Central memory CD4-positive, alpha-beta T cell (primary cell): ENCODE measurements at places on chromosomes 4 and X.

- DNase-seq = no peak
Measured at GRCh38 chr4:36320117-36320896, 38.9 kb downstream of the DTHD1 start.

DNA sequence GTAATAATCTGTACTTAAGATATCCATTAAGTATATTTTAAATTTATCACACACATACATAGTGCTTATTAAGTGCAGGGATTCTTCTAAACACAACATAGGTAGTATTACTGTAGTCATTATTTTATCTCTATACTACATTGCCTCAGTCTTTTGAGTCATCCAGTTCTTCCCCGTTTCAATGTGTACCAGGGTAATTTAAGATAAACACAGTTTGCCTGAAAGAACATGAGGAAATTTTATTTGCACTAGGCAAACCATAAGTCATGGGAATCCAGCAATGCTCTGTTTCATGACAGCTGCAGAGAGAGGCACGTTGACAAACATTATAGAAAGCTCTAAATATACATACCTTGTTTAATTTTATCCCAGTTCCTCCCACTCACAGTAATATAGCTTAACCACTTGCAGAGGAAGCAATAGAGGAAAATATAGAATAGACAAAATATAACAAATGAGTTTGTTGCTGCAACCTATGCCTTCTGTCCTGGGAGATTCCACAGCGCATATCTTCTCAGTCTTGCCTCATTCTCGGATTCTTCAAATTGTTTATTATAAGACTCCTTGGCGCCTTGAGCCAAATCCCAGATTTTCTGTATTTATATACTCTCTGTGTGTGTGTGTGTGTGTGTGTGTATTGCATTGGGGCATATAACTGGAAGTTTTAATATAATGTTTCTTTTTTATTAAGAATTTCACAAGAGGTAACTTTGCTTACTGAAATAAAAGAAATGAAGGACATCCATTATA, 258.6 kb downstream of the FAM133A start:
- no peak for DNase-seq

DNA sequence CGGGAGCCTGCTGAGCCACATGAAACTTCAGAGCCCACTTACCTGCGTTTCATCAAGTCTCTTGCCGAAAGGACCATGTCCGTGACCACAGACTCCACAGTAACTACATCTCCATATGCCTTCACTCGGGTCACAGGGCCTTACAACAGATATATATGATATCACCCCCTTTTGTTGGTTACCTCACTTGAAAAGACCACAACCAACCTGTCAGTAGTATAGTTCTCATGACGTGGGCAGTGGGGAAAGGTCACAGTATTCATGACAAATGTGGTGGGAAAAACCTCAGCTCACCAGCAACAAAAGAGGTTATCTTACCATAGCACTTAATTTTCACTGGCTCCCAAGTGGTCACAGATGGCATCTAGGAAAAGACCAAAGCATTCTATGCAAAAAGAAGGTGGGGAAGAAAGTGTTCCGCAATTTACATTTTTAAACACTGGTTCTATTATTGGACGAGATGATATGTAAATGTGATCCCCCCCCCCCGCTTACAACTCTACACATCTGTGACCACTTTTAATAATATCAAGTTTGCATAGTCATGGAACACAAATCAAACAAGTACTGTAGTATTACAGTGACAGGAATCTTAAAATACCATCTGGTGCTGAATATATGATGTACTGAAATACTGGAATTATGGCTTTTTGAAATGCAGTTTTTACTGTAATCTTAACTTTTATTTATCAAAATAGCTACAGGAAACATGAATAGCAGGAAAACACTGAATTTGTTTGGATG, 129.9 kb downstream of the TET2 start:
- no peak for DNase-seq

DNA sequence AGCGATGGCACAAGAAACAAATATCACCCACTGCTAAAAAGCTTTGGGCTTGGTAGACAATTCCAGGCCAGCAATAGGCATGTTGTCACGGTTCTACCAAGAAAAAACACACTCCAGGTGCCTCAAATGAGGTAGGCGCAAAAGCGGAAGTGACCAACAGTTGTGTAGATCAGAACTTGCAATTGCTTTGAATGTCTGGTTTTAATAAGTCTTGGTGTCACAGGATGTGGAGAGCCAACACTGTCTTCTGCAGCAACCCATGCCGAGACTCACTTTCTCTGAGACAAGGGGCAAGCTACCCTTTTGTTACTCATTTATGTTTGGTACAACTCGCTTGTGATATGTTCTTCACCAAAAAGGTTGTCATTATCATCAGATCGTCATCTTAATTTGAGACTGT, 188.8 kb downstream of the HS6ST2 start:
- no peak for DNase-seq

- DNase-seq = no peak
Measured at GRCh38 chrX:37776283-37776986, 3.4 kb upstream of the CYBB start.

- DNase-seq = no peak
Measured at GRCh38 chr4:102497986-102498385, 3.2 kb upstream of the NFKB1 start.

- no peak for DNase-seq
Measured at GRCh38 chr4:184805462-184806228, 20.1 kb downstream of the ACSL1 start.

GRCh38 chr4:172986114-172986513, 182.5 kb upstream of the GALNT7 start:
- no peak for DNase-seq

DNA sequence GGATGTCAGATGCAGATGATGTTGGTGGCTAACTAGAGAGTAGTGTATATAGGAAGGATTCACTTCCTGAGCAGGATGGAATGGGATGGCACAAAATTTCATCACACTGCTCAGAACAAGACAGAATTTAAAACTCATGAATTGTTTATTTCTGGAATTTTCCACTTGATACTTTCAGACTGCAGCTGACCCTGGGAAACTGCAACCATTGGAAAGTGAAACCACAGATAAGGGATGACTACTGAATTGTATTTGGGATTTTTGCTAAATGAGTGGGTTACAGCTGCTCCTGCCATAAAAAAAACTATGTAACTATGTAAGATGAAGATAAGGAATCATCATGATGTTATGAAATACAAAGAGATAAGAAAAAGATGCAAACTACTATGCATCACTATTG, 51.4 kb downstream of the NPY5R start:
- DNase-seq = no peak

DNA sequence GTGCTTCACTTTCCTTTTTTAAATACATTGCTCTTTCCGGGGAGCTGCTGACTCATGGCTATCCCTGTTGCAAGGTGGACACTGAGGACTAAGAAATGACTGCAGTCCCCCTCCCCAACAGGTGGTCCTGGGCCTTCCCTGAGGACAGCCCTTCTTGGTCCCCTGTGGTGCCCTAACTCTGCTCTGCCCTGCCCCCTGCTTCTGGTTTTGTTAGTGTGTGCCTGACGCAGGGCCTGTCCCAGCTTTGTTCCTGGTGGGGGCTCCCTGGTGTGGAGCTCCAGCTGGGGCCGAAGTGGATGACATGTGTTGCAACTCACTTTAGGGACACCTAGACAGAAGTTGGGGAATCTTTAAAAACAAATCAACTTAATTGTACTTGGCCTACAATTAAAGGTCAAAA, 81.9 kb downstream of the TMEM144 start:
- DNase-seq = no peak

DNA sequence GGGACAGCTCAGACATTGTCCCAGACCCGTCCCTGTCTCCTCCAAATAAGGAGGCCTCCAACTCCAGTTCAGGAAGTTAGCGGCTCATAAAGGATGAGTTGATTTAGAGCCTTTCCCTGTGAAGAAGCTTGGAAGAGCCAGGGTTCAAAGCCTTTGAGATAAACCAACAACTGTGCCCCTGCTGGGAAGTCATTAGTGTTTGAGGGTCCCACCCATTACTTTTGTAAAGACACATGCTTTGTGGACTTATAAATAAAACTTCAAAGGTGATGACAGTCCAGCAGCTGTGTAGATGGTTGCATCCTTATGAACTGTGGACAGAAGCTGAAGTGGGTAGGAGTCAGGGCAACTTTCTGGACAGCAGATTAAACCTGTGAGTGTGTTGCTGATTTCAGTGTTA, 86.0 kb upstream of the PGRMC2 start:
- DNase-seq = no peak

DNA sequence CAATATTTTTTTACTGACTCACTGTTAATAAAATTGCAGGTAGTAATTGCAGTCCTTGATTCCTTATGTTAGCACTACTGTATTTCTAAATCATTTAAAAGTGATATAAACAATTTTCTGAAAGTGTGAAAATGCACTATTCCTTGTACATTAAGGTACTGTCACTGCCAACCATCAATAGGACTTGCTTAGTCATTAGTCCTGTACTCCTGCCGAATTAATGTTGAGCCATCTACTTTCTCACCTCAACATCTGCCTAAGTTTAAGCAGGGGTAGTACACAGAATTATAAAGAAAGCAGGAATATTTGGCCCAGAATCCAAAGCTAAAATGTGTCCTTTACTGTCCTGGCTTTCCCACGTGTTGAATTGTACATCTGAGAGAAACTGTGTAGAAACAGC, 87.0 kb upstream of the TRPC3 start:
- no peak for DNase-seq

- DNase-seq = no peak
Measured at GRCh38 chr4:48877827-48878535, 28.6 kb downstream of the OCIAD2 start.

GRCh38 chr4:37989398-37990260, 29.4 kb downstream of the PTTG2 start:
- DNase-seq = no peak

DNA sequence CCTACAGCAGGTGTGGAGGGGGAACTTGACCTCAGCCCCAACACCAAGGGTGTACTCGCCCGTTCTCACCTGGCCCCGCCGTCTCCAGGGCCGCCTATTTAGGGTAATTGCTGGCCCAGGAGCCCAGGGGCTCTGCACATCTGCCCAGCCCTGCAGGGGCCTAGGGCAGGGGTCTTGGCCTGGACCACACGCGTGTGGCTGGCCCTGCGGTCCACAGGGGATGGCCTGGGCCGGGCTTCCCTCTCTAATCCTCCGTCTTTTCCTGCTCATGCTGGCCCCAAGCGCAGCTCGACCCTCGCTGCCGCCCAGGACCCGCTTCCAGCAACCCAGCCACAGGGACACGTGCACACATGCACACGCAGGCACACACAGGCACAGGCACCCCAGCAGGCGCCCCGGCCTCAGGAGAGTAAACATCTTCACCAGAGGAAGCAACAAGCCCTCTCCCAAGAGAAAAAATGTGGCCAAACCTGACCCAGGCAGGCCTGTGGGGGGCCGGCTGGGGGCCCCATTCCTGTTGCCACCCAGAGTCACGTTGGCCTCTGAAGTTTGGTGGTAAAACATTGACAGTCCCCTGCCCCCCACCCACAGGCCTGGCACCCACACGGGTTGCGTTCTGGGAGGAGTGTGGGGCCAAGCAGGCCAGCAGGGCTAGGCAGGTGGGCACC, 24.6 kb upstream of the FGFR3 start:
- DNase-seq = no peak

DNA sequence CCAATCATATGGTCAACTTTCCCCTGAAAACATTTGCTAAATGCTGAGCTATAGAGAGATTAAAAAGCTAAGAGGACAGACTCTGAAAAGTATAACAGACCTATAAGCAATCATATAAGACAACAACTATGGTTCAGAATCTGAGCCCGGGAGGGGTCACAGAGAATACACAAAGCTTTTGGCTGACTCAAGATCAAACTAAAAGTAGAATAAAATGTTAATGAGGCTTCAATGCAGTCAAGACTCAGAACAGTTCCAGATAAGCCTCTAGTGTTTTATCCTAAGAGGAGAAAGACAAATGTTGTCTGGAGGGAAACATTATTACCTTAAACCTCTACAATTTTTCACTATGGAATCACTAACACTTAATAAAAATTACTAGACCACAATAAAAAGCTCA, 175.4 kb upstream of the VEGFC start:
- no peak for DNase-seq

GRCh38 chrX:154436983-154437752, at the start of gene GDI1:
Gene GDI1, plus strand, starts transcription at chrX:154437154. Its CDS starts 101 bp downstream, at chrX:154437255.
- peak; percentile 57 for DNase-seq

GRCh38 chr4:98568941-98569663, 89.3 kb downstream of the TSPAN5 start:
- no peak for DNase-seq

GRCh38 chrX:132968296-132968949, 10.0 kb upstream of the HS6ST2 start:
- no peak for DNase-seq

- peak; percentile 3 for DNase-seq
Measured at GRCh38 chr4:105709081-105709450, 482 bp downstream of the GSTCD start.

- no peak for DNase-seq
Measured at GRCh38 chr4:41145571-41146078, 68.7 kb downstream of the APBB2 start.

GRCh38 chr4:19368800-19369199, 882.9 kb upstream of the SLIT2 start:
- DNase-seq = no peak

GRCh38 chrX:154018518-154019060, 1.1 kb downstream of the IRAK1 start:
- DNase-seq = no peak

DNA sequence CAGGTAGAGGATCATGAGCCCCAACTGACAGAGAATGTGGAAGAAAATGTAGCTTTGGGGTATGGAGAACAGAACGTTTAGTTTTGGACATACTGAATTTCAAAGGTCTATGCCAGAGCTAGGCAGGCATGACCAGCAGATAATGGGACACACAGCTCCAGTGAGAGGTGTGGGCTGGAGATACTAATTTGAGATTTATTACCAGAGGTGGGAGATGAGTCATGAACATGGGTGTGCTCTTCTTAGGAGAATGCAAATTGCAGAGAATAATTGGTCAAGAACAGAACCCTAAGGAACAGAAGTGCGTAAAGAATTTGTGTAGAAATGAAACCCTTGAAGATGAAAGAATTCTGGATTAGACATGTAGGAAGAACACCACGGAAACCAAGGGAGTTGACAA, 125.2 kb downstream of the PACRGL start:
- DNase-seq = no peak

- DNase-seq = no peak
Measured at GRCh38 chr4:88975958-88976774, 80.8 kb downstream of the FAM13A start.

DNA sequence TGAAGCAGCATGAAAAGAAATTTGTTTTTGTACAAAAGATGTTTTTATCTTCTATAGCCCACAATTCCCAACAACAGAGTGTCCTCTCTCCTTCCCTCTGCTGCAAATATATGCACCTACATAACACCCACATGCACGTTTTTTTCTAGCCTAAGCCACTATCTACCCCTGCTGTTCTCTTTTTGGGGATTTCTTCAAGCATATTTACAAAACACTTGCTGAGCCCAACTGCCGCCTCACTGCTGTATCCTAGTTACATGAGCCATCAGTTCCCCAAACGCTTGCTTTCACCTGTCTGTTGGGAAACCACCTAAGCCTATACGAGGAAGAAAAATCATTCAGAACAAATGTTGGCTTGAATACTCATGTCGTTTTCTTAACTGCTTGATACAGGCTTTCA, 127.2 kb downstream of the CHRNA9 start:
- no peak for DNase-seq

- no peak for DNase-seq
Measured at GRCh38 chr4:84767168-84767567, 184.2 kb downstream of the CDS1 start.

GRCh38 chr4:93646233-93646930, 182.2 kb upstream of the ATOH1 start:
- DNase-seq = no peak

GRCh38 chr4:156291317-156291716, 337.7 kb upstream of the CTSO start:
- no peak for DNase-seq
